Natural killer cell (primary cell): ENCODE measurements at places on chromosomes 3 and 15.

GRCh38 chr15:28981351-28981720, 95.6 kb downstream of the APBA2 start:
- no peak for DNase-seq

GRCh38 chr15:69991551-69991980, 106.2 kb downstream of the TLE3 start:
- no peak for DNase-seq

DNA sequence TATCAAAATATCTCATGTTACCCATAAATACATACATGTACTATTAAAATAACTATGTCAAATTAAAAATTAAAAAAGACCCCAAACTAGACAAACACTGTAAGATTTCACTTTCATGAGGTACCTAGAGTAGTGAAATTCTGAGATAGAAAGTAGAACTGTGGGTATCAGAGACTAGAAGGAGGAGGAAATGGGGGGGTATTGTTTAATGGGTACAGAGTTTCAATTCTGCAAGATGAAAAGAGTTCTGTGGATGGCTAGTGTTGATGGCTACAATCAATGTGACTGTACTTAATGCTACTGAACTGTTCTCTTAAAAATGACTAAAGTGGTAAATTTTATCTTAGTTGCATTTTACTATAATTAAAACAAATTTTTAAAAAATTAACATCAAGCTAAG, 36.6 kb downstream of the RFX7 start:
- DNase-seq: no peak

DNA sequence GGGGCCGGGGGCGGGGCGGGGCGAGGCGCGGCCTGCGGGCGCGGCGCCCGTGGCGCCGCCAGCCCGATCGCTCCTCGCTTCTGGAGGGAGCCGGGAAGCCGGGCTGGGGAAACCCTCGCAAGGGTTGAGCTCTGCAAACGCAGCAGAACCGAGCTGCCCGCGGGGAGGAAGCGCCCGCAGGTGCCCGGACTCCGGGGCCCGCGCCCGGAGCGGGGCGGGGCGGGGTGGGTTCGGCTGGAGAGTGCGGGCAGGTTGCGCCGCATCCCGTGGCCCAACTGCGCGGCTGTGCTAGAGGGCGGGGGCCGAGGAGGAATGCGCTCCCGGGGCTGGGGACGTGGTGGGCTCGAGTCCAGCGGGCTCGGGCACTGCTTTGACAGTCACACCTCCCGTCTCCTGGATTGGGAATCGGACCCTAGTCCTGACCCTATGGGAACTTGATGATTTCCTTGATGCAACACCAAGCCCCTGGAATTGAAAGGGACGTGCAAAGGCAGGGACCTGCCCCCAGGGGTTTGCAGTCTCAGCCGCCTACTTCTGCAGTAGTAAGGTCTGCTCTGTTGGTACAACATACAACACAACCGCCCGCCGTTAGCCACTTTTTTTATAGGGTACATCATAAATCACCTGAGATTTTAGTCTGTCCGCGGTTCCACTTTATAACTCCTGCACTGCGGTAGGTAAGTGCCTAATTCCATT, 34.3 kb downstream of the ZBTB38 start:
- peak; percentile 67 for DNase-seq

DNA sequence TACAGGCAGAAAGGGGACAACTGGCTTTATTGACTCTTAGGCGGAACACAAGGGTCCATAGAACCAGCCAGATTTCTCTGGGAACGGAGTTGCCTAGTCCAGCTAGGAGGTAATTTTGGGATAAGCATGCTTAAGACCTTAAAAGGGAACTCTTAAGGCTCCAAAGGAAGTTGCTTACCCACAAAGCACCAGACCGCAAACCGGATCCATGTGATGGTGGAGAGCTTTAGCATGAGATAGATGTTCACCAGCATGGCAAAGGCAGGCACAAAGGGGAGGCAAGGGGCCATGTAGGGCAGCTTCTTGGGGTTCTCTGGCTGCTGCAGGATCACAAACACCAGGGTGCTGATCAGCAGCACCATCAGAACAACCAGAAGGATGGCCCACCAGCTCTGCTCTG, 61.4 kb downstream of the CLDN11 start:
- DNase-seq: no peak

- no peak for DNase-seq
These were observed 90.5 kb upstream of the HERC1 start for GRCh38 chr15:63923993-63924950.

GRCh38 chr15:41849204-41849603, 10.6 kb downstream of the PLA2G4B start:
- no peak for DNase-seq

DNA sequence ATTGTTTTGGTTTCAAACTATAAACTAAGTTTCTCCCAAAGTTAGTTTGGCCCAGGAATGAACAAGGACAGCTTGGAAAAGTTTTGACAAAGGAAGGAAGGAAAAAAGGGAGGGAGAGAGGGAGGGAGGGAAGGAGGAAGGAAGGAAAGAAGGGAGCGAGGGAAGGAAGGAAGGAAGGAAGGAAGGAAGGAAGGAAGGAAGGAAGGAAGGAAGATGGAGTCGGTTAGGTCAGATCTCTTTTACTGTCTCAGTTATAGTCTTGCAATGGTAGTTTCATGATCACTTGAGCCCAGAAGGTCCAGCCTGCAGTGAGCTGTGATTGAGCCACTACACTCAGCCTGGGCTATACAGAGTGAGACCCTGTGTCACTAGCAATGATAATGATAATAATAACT, 12.3 kb upstream of the UBXN7 start:
- DNase-seq: no peak

- DNase-seq: no peak
These were observed 318.1 kb upstream of the GRM7 start for GRCh38 chr3:6542795-6543194.

DNA sequence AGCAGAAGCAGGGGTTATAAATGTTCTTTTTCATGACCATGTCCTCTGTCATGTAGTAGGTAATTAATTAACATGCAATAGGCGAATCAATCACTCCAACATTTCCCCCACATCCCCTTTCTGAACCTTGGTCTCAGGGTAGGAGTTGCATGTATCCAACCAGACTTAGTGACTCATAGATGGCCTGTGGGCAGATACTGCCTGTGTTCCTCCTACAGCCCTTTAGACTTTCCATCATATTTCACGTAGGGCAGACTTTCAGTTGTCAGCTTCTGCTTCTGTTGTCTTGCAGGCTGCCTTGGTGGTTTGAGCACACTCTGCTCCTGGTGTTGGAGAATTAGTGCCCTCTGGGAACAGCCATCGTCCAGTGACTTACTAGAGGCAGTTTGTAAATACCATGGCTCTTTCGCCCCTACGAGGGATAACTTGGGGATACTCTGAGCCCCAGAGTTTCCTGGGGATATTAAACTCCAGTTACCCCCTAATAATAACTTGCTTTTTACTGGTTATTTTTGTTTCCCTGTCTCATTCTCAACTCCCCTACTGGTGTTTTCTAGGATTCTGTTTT, 244.4 kb downstream of the EDEM1 start:
- no peak for DNase-seq

DNA sequence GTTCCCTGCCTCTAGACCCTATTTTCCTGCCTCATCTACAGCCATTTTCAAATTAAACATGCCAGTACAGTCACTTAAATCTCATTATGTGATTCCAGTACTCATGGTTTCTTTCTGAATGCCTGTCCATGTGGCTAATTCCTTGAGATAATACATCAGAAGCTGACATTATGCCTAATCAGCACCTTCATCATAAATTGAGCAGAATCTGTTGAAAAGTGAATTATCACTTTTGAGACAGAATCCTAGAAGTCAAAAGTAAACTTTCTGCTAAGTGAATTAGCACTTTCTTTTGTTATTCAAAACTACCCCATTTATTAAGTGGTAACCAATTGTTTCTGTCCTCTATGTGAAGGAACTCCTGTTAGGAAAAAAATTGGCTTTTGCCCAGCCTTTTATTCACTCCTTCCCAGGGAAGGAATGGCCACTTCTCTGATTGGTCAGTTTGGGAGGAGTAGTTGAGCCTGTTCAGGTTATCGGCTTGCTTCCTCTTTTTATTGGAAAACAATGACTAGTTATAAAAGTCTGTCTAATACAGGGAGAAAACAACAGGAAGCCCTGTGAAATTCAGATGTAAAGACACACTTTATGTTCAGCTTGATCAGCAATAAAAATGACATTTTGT, 40.5 kb downstream of the OSTN start:
- no peak for DNase-seq

DNA sequence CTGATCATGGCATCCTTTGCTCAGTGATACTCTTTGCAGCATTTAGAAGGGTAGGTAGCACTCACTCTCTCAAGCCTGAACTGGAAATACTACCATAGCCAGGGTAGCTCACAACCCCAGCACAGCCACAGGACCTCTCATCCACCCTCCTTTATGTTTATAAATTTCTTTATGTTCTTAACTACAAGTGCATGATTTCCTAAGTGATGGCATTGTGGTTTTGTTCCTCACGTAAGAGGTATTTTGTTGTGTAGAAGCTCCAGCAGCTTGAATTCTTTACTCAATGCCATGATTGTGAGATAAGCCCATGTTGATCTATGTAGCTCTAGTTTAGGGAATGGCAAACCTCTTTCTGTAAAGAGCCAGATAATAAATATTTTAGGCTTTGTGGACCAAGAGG, 7.9 kb upstream of the RTP3 start:
- DNase-seq: no peak

- DNase-seq: peak; percentile 89
These were observed at the start of the genes SCN11A and WDR48 for GRCh38 chr3:39051649-39052561. TSS of gene SCN11A (minus strand) at chr3:39051944. CDS start at chr3:38950362, 101,582 bp downstream. TSS of gene WDR48 (plus strand) at chr3:39052016. CDS start at chr3:39052026, 10 bp downstream.

DNA sequence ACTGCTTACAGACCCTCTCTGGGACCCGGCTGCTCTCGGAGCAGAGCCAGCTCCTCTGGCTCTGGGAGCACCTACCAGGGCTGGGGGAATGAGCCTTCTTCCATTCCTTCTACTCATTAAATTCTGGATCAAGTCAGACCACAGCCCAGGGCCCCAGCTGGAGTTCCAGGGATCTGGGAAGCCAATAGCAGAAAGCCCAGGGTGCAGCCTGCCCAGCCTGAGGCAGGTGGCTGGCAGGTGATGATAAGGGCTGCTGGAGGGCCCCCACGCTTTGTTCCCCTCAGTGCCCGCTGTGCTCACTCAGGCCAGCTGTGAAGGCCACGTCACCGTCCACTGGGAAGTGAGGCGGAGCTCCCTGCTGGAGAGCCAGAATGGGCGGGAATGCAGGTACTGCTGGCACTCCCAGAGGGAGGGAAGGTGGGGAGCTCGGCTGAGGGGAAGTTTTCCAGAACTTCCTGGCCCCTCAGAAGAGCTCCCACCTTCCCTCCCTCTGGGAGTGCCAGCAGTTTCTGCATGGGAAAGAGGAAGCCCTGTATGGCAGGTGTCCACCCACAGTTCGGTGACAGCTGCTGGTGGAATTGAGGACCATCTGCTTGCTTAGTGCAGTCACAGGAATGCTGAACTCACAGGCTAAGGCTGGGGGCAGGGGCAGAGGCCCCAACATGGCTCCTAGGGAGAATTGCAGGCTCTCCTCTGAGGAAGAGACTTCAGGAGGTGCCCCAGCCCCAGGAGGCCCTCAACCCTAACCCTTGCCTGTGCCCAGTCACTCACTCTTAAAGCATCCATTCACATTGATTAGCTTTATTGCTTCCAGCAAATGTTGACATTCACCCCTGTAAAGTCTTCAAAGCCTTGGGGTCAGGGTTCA, 12.6 kb upstream of the RTP3 start:
- no peak for DNase-seq

DNA sequence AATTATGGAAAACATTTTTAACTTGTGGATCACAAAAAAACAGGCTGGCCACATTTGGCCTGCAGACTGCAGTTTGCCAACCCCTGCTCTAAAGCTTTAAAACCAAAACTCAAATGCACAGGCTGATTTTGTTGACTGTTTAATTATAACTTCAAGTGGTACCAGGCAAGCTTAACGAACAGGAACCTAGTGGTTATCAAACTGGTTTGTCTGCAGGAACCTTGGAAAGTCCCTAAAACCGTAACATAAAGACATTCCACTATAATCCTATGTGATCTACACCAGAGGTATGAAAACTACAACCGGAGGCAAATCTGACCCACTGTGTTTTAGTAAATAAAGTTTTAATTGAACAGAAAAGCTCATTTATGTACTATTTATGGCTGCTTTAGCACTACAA, 52.4 kb downstream of the TBL1XR1 start:
- DNase-seq: peak; percentile 80

- no peak for DNase-seq
These were observed 38.4 kb downstream of the RFX7 start for GRCh38 chr15:56205061-56205876.

DNA sequence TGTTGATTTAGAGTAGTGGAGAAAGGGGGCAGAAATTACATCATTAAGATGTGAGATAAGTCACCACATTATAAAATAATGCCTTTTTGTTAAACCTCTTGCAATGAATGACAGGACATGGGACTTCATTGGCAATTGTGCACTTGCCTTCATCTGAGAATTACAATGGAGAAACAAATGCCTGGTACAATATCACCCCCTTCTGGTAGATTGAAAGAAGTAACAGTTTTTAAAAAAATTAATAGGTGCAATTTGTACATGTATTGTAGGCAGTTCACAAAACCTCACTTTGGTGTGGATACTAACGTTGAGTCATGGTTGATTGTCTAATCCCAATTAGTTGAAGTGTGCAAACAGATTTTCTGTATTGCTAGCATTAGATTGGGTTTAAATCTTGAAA, 4.6 kb upstream of the P2RY14 start:
- DNase-seq: peak; percentile 81
